NCI-H460 (cell line): ENCODE measurements at places on chromosomes 7 and 10. TPM values are rescaled to one million over a fixed set of nuclear protein-coding genes. Genes with fewer than 3 reads are reported as not detected.

Gene INMT
- not detected in 2 replicates for total RNA-seq

Gene FGFBP3
- total RNA-seq: 1.6 and 2.1 TPM in 2 replicates

Gene CLDN3
- total RNA-seq: 1.0 and 1.7 TPM in 2 replicates

Gene CALML3
- not detected in 2 replicates for total RNA-seq

Gene TRPV5
- not detected in 2 replicates for total RNA-seq

Gene GNAT3
- total RNA-seq: not detected in 2 replicates

Gene PLPP4
- total RNA-seq: not detected in 2 replicates

Gene NUTM2E
- total RNA-seq: not detected in 2 replicates

Gene POM121
- 8.5 and 8.8 TPM in 2 replicates for total RNA-seq

Gene C10orf53
- total RNA-seq: not detected in 2 replicates

Gene ZSCAN21
- 12.6 and 13.5 TPM in 2 replicates for total RNA-seq

Gene RBM20
- total RNA-seq: 2.0 and 2.3 TPM in 2 replicates

Gene NPSR1
- total RNA-seq: 0.29 TPM in 1 of 2 replicates, not detected in the other

Gene ADIRF
- total RNA-seq: not detected in 2 replicates

Gene GJC3
- not detected in 2 replicates for total RNA-seq

Gene ADAMTS14
- total RNA-seq: 0.02 TPM in 1 of 2 replicates, not detected in the other

Gene CYP2C18
- not detected in 2 replicates for total RNA-seq

Gene SKIDA1
- 1.3 TPM in 2 replicates for total RNA-seq

Gene COBL
- total RNA-seq: 21.9 and 23.8 TPM in 2 replicates

Gene OPALIN
- total RNA-seq: not detected in 2 replicates

Gene FAM25C
- not detected in 2 replicates for total RNA-seq

Gene ST8SIA6
- total RNA-seq: 0.09 and 0.57 TPM in 2 replicates

Gene TMEM229A
- total RNA-seq: not detected in 2 replicates

Gene HOXA13
- 1.9 and 2.7 TPM in 2 replicates for total RNA-seq

Gene GPR141
- not detected in 2 replicates for total RNA-seq

Gene PUS7
- 40.2 and 50.6 TPM in 2 replicates for total RNA-seq

Gene CHAT
- total RNA-seq: not detected in 2 replicates

Gene CYP3A5
- total RNA-seq: 0.17 and 0.74 TPM in 2 replicates

Gene PLCE1
- 0.23 and 0.32 TPM in 2 replicates for total RNA-seq

Gene CDC123
- total RNA-seq: 134 and 138 TPM in 2 replicates

Gene CPED1
- 14.8 and 17.0 TPM in 2 replicates for total RNA-seq

Gene AZGP1
- total RNA-seq: not detected in 2 replicates

Gene CRHR2
- total RNA-seq: not detected in 2 replicates

Gene FUOM
- 5.0 and 7.2 TPM in 2 replicates for total RNA-seq
